ENCODE measurements at places on chromosomes 5 and 9. TPM values are rescaled to one million over a fixed set of nuclear protein-coding genes. Genes with fewer than 3 reads are reported as not detected.

Gene OBP2B
- not detected for total RNA-seq

Gene SEMA6A
- total RNA-seq, result 181 TPM

Gene SPINK1
- total RNA-seq, result not detected

Gene GCNT1
- 4.2 TPM for total RNA-seq

Gene KIF27
- 13.3 TPM for total RNA-seq

Gene DDX4
- total RNA-seq, result 0.09 TPM

Gene ENTREP1
- 11.0 TPM for total RNA-seq

Gene GAPT
- not detected for total RNA-seq

Gene PTGES
- 1.5 TPM for total RNA-seq

DNA sequence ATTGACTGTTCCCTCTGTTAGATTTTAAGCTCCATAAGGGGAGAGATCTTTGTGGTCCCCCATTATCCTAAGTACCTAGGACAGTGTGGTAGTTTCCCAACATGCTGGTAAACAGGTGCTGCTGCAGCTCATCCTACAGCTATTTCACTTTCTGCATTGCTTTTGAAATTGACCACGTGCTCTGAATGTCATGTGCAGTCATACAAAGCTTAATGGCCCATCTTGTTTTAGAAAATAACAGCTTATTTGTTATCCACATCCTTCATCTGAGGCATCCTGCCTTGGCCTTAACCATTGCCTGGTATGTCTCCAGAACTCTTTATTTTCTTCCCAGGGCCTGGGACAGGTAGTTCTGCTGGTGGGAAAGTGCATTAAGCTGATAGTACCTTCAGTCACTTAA, 14.7 kb downstream of the PIK3R1 start:
- no peak for DNase-seq

DNA sequence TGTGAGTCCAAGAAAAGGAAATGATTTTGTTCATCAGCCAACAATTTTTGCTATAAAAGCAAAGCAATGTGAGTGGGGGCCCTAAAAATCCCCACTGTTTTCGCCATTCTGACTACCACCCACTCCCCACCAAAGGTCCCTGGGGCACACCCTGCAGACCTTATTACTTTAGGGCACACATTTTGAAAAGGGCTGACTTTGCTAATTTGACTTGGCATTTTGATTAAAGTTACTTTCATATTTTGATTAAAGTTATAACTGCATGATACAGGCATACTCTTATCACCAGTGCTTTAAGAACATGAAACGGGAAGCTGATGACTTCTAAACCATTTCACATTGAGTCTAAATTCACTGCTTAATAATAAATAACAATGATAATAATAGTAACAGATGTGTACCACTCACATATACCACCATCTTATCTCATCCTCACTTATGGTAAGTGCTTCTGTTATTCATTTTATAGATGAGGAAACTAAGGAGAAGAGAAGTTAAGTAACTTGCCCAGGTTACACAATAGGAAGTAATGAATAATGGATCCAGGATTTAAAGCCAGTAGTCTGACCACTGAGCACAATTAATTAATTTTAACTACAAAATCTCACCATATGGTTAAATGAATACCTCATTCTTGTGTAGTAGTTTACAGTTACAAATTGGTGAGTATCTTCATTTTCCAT, 25.4 kb upstream of the NR3C1 start:
- DNase-seq, result no peak

DNA sequence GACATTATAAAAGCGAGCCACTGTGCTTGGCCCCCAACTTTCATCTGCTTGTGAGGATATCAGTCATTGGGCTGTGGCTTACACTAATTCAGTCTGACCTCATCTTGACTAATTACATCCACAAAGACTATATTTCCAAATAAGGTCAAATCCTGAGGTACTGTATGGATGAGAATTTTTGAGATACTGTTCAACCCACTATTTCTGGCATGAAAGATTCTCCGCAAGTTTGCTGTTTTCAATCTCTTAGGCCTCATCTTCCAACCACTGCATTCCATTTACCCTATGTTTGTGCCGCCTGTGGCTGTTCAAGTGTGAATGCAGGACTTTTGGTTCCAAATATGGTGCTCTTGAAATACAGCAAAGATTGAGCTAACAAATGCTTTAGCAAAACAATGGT, 400.9 kb upstream of the SGCD start:
- no peak for DNase-seq

DNA sequence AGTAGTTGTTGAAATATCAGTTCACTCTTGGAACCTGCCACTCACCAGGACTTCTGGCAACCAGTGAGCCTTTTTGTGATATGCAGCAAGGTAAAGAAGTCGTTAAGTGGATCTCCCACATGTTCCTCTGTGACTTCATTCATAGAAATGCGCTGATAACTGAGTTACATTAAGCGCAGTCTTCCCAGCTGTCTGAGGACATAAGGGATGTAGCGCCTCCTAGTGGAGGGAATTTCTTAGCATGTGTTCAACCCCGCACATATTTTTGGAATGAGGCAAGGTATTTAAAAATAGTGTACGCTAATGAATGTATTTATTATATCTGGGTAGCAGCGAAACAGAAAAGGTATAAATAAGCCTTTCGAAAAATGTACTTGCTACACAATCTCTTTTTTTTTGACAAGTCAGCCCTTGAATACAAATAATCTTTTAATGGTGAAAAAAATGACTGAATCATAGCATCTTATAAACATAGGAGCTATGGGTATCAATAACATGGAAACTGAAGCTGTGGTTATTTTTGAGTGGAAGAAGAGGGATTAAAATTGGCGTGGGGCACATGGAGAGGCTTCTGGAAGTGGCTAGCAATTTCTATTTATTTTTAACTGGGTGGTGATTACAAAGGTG, 38.0 kb downstream of the PALM2AKAP2 start:
- peak; percentile 4 for DNase-seq

- no peak for DNase-seq
These were observed 11.0 kb downstream of the B4GALT7 start for GRCh38 chr5:177610770-177611445.

DNA sequence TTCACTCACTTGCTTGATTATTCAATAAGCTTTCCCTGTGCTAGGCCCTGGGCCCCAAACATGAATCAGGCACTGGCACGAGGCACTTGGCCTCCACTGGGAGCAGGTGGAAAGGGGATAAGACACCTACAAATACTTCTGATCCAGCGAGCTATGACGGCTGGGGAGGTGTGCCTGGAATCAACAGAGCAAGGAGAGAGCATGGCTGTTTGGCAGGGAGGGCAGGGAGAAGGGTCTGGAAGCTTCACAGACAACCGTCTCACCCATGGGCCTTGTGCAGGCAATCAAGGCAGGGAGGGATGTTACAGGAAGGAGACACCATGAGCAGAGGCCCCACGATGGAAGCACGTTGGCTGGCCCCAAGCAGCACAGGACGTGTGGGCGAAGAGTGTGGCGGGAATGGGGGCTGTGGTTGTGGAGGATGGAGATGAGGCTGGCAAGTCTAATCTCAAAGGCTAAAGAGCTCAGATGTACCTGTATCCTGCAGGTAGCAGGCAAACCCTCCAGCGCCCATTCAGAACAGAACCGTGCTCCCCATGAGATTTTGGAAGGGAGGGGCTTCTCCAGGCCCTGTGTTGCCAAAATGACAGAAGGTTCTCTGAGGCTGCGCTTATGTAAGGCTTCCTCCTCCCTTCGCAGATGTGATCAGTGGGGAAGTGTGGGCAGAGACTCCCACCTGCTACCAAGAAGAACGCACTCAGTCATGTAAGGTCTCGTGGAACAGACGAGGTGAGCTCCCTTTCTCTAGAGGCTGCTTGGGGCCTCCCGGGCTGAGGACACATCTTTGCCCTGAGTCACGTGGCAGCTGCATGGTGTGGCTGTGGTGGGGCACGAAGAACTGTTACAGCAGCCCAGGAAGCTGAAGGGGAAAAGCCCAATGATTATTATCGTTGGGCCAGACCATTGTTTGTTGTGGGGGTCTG, 189.7 kb downstream of the DAB2IP start:
- DNase-seq, result peak; percentile 58

GRCh38 chr9:19934301-19934871, 145.5 kb upstream of the SLC24A2 start:
- no peak for DNase-seq

- no peak for DNase-seq
These were observed 74.6 kb downstream of the DOCK2 start for GRCh38 chr5:169711551-169712225.

DNA sequence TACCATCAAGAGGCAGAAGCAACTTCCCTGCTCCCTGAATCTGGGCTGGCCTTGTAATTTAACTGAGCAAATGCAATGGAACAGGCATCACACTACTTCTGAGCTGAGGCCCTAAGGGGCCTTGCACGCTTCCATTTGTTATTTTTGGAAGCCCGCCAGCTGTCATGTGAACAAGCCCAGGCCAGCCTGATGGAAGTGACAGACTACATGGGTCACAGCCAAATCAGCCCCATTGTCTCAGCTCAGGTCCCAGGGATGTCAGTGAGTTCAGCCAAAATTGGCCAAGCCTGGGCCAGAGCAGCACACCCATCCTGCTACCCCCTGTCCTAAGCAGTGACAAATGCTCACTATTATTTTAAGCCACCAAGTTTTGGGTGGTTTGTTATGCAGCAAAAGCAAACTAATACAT, 72.8 kb downstream of the PRRT1B start:
- peak; percentile 51 for DNase-seq

- DNase-seq, result no peak
These were observed 54.4 kb downstream of the DROSHA start for GRCh38 chr5:31477516-31477915.

- no peak for DNase-seq
These were observed 54.1 kb downstream of the GARNL3 start for GRCh38 chr9:127318651-127319167.

DNA sequence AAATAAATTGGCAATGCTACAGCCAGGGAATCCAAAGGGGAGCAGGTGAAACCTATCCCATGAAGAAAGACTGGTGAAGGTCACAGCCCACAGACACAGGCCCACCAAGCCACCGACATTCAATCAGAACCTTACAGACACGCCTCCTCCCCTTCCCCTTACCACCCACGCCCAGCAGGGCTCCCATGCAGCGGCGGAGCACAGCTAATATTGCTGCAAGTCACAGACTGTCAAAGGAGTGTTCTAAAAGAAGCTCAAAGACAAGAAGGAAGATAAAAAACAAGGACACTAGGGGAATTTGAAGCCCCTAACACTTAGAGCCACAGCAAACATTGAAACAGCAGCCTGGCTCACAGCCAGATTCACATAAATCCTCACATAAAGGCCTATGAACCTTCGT, 91.2 kb downstream of the MED10 start:
- no peak for DNase-seq

DNA sequence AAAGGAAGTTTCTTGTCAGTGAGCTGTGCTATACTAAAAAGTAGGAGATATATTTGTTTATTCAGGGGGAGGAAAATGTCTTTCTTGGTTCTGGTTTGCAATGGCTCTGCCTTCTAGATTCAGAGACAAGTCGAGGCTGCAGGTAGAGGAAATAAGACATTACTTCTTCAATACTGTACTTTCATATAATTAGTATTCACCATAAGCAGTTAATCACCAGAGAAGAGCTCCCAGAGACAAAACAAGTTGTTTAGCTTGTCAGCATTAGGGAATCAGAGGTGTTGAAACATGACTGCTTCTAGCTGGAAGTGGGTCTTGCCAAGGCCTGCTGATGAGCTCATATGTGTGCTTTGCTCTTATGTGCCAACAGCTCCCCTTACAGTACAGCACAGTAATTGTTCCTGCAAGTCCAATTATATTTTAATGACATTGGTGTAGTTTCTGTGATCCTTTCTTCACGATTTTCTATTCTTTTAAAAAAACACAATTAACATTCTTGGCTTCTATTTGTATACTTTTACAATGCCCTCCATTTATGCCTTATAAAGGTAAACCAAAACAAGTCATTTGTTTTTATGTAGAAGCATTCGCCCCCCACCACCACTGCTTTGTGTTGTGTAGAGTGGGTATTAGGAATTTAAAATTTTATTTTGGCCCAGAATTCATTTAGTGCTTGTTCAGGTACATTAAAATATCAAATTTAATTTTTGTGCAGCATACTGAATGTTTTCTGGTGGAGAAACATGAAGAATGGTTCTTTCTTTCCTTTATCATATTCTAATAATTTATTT, 112.2 kb downstream of the RPS23 start:
- DNase-seq, result peak; percentile 87

DNA sequence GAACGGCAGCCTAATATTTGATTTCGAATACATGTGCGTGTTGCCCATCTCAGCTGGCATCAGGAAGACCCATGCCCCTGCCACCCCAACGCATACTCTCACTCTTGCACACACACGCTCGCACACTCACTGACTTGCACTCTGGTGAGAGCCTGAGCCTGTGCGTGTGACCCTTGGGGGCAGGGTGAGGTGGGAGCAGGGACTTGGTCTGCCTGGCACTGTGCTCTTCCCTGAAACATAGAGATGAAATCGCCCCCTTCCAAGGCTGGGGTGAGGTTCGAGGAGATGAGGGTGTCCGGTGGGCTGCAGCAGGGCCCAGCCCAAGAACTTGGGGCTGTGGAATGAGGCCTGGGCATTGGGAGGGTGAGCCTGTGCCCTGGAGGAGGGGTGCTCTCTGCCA, 1.2 kb downstream of the LCN9 start:
- DNase-seq, result no peak

GRCh38 chr5:103847060-103847459, 284.5 kb upstream of the NUDT12 start:
- DNase-seq, result no peak

DNA sequence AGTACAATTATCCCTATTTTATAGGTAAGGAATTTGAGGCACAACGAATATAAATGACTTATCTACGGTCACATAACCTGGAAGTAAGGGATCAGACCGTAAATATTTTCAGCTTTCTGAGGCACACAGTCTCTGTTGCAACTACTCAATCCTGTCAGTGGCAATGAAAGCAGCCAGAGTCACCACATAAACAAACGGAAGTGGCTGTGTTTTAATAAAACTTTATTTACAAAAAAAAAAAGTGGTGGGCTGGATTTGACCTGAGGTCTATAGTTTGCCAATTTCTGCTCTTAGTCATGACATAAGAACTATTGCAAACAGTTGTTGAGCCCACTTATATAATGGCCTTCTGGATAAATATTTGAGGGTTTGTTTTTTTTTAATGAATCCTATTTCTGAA, 29.6 kb downstream of the ZNF366 start:
- no peak for DNase-seq

- no peak for DNase-seq
These were observed 1150.7 kb upstream of the WWC1 start for GRCh38 chr5:167140548-167141291.

- no peak for DNase-seq
These were observed 417.0 kb upstream of the MEF2C start for GRCh38 chr5:89299998-89300397.

- DNase-seq, result no peak
These were observed 49.0 kb downstream of the NPR3 start for GRCh38 chr5:32760091-32760509.

DNA sequence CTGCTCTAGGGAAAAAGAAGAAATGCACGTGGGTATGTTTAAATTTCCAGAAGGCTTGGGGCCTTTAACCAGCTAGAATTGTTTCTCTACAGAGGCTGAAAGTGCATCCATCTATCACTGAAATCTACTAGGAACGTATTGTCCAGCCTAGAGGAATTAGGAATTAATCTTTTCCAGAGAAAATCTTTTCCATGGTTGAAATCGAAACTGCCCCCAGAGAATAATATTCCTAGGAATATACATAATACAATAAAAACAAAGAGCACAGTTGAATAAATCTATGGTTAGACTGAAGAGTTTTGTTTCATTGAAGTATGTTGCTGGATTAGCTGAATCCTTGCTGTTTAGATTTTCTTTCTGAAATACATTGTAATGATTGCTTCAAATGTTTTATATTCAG, 378.5 kb downstream of the PLK2 start:
- DNase-seq, result no peak

- no peak for DNase-seq
These were observed 169.4 kb downstream of the TRPM3 start for GRCh38 chr9:70951749-70952727.

Measured in cerebellum (tissue), 4 donors.